Activated CD4-positive, alpha-beta memory T cell treated with anti-CD3 and anti-CD28 coated beads for 36 hours (primary cell): ENCODE measurements at places on chromosomes 2 and 18.

- no peak for DNase-seq
Observed at GRCh38 chr2:29400930-29401653, 285.9 kb downstream of the CLIP4 start.

GRCh38 chr2:203713381-203713780 is 6.9 kb downstream of the CD28 start:
- DNase-seq = no peak

DNA sequence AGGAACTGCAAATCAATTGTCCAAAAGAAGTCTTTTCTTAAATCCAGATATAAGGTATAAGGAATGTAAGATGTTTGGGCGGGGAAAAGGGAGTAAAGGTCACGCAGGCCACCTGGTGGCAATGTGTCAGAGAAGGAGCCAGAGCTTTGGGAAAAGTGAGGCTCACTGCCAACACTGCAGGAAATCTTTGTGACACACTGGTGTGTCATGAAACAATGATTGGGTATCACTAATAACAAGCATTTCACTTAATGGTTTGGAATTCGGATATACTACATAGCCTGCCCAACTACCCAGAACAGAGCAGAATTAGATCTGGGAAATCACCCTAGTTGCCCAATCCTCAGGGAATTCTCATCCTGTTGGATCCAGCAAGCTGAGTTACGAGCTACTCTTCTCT is 61.0 kb downstream of the RBMS1 start:
- no peak for DNase-seq

DNA sequence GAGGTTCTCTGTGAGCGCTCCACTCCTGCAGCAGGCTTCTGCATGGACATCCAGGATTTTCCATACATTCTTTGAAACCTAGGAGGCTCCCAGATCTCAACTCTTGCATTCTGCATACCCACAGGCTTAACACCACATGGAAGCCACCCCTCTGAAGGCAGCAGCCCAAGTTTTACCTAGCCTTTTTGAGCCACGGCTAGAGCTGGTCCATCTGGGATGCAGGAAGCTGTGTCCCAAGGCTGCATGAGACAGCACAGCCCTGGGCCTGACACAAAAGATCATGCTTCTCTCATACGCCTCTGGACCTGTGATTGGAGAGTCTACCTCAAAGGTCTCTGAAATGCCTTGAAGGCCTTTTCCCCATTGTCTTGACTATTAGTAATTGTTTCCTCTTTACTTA is 53.6 kb upstream of the RPRM start:
- DNase-seq = no peak

- peak; percentile 72 for DNase-seq
Observed at GRCh38 chr2:216606551-216607276, 26.5 kb upstream of the IGFBP2 start.
